T-helper 17 cell (primary cell): ENCODE measurements at places on chromosomes 2 and 18.

GRCh38 chr2:220162320-220162719 lies 534.9 kb downstream of the SLC4A3 start:
- no peak for DNase-seq

GRCh38 chr2:16674154-16674553 lies 8.5 kb upstream of the CYRIA start:
- DNase-seq = no peak

DNA sequence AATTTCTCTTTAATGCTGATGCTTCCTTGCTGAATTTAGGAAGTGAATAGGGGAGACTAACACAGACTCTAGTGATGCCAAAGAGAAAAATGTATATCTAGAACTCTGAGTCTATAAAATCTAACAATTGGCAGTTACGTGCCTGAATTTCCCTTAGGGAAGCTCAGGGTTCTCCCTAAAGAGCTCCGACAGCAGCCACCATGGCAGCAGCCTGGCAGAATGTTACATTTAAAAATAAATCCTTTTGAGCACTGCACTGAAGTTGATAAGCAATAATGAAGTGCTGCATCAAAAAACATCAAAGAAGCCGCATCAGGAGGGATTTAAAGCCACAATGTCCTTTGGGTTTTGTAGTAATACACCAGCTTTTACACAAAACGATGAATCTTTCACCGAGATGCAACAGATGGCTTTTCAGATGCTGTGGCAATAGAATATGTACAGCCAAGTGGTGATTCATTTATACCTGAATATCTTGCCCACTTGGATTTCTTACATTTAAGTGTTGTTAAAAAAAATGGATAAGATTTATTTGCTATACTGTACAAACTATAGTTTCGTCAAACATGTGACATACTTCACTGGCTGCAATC lies 291.2 kb upstream of the SESTD1 start:
- no peak for DNase-seq

DNA sequence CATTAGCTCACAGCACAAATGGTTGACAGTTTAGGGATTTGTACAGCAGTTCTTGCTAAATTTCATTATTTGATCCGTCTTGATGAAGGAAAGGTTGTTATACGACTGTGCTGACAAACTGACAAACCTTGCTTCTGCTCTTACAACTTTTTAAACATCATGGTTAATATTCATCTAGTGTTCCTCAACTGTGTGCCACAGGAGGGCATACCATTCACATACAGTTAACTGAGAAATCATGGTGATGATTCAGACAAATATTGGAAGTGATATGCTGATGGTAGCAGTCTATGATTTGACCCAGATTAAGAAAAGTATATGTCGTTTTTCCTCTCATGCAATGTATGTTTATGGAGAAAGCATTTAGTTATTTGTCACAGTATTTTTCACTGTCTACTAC lies 129.8 kb upstream of the FSIP2 start:
- no peak for DNase-seq

DNA sequence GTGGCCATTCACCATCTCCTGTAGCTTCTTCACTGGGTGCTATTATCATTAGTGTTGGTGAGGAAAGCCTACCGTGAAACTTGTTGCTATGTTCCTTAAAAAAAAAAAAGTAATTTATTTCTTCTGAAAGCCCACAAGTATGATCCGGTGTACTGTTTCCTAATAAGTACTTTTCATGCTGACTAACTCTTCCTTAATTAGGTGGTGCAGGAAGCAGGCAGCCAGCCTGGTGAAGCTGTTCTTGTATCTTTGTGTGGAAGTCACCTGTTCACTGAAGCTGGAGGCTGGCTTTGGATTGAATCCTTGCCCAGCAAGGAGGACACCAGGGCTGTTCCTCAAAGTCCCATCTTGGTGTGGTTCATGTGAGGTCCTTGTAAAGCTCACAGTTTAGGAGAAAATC lies 321.7 kb upstream of the THSD7B start:
- no peak for DNase-seq

- no peak for DNase-seq
These were observed 84.7 kb downstream of the ZNF407 start for GRCh38 chr18:74682141-74682990.

GRCh38 chr2:27049422-27050280 lies 1.8 kb upstream of the AGBL5 start:
- peak; percentile 52 for DNase-seq

- no peak for DNase-seq
These were observed 484.1 kb upstream of the VRK2 start for GRCh38 chr2:57562495-57562894.

GRCh38 chr2:236872015-236872414 lies 213.7 kb upstream of the COPS8 start:
- DNase-seq = no peak

DNA sequence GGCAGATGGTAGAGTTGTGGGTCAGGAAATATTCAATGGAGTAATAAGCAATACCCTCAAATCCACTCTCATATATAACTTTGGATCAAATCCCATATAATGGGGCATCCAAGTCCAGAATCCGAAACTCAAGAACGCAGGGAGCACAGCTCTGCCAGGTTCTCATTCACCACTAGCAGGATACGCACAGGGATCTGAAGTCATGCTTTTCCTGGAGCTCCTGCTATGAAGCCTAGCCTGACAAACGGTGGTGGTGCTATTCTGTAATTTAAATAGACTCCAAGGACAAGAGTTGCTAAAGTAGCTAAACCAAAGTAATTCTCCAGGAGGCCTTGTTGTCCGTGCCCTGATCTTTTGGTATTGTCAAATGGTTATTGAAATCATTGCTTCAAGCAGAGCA lies 264.8 kb downstream of the SLC8A1 start:
- DNase-seq = no peak

DNA sequence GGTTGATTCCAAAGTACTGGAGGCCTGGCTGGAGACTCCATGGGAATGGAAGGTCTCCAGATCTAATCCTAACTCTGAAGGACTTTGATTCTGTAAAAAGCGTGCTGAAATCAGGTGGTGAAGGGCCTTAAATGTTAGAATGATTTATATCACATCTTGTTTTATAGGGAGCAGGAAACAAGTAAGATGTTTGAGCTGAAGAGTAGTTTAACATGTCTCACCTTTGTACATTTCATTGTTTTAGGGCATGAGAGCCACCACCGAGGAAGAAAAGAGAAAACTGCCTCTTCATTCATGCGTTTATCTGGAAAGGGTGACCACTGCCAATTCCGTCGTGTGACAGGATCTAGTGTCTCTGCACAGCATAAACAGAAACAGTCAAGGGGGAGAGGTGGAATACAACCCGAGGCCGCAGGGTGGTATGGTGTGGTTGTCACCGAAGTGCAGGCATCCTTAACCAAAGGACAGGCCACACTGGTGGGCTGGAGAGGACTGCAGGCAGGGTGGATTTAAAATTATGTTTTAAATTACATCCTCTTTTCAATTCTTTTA lies 445.3 kb downstream of the SLC4A3 start:
- DNase-seq = no peak

DNA sequence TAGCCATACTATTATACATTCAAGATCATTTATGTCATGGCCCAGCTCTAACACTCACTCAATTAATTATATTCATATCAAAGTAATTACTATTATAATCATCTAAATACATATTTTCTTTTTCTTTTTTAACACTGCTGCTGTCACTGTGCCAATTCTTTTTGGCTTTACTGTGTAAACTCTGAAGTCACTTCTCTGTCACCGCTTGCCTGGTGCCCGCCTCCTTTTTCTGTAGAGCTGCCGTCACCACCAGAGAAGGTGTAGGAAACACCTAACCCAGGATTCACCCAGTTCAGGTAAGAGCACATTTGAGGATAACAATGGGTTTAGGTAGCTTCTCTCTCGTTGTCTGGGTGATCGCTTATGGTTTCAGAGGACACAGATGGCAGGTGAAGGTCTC lies 93.3 kb downstream of the AOX1 start:
- no peak for DNase-seq

GRCh38 chr2:27284996-27285395 lies 2.8 kb downstream of the TRIM54 start:
- DNase-seq = no peak

DNA sequence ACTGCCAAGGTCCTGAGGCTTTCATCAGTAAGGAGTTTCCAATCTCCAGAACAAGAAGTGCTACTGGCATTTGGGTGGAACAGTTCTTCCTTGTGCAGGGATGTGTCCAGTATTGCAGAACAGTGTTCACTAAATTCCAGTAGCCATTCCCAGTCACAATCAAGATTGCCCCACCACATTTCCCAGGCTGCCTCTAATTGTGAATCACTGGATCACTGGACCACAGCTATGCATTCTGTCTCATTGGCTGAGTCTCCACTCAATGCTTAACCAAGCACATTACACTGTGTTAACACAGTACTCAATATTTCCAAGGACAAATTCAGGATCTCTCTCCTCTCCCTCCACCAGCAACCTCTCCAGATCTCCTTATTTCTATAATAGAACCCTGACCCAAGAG lies 160.2 kb upstream of the CCDC150 start:
- DNase-seq = no peak

DNA sequence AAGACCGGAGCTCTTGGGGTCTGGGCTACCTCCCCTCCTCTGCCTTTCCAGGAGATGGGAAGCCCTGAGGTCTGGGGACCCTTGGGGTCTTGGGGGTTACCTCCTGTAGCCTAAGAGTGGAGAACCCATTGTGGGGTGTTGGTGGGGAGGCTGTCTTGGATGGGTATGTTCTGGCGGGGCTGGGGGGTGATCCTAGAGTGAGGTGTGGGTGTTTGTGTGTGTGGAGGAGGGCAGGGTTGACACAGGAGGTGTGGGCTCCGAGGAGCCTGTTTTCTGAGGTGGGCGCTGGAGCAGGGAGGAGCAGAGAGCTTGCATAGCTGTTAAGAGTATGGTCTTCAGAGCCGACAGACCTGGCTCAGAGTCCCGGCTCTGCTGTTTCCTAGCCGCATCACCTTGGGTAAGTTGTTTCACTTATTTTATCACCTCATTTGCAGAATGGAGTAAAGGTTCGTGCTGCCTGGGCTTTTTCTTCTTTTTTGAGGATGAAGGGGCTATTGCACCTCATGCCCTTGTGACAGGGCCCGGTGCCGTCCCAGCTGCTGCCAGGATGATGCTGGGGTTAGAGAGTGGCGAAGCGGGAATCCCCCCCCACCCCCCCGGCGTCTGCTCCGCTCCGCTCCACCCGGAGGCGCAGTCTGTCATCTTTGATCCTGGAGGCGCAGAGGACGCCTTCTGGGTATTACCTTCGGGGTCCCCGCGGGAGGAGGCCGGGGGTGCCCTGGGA lies 17.2 kb downstream of the TET3 start:
- no peak for DNase-seq

DNA sequence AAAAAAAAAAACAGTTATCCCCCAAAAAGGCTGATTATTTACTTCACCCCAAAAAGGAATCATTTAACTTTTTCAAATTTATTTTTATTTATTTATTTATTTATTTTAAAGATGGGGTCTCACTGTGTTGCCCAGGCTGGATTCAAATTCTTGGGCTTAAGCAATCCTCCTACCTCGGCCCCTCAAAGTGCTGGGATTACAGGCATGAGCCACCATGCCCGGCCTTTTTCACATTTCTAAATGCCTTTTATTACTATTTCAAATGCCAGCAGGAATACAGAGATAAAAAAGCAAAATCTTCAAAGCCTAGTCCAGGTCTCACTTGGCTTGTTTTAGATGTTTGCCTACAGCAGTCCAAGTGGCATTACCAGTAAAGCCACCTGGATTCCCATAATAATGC lies 239.1 kb downstream of the ALPK2 start:
- DNase-seq = no peak

DNA sequence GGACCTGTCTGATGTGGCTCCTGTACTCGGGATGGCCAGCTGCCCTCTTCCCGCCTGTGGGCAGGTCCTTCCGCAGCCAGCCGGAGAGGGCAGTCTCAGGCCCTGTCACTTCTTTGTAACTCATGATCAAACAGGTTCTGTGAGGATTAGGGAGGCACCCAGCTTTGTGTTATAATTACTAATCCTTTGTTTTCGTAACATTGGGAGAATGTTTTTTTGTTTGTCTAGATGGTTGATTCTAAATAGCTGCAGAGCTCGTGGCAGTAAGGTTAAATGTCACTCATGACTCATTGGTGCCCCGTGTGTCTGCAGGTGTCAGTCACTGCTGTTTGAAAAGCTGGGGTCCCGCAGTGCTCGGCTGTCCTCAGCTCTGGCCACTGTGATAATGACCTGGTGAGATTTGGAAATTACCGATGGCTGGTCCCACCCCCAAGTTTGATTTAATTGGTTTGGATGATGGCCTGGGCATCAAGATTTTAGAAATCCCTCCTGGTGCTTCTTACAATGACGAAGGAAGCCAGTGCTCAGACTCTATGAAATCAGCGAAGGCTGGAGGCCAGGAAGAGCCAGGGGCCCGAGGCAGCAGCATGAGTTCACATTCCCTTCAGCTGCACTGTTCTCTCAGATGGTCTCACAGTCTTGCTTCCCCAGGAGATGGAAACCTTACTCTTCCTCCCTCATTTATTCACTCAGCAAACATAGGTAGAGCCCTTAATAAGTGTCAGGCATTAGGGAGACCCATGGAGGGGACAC lies 172.8 kb downstream of the VAPA start:
- no peak for DNase-seq

DNA sequence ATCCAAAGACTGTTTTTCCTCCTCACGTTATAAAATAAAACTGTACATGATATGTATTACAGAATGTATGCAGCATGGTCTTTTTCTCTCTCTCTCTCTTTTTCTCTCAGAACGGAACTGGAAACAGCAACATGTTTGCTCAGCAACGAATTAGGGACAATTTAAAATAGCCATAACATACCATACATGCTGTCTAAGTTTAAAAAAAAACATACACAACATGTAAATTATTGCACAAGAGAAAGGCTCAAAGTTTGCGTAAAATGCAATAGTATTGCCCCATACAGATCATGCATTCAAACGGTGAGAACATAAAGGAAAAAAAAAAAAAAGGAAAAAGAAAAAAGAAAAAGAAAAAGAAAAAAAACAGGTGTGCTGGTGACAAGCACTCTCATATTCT lies 93.6 kb downstream of the BCL11A start:
- DNase-seq = no peak

- DNase-seq = no peak
These were observed 75.1 kb downstream of the DPP10 start for GRCh38 chr2:114517580-114517979.

DNA sequence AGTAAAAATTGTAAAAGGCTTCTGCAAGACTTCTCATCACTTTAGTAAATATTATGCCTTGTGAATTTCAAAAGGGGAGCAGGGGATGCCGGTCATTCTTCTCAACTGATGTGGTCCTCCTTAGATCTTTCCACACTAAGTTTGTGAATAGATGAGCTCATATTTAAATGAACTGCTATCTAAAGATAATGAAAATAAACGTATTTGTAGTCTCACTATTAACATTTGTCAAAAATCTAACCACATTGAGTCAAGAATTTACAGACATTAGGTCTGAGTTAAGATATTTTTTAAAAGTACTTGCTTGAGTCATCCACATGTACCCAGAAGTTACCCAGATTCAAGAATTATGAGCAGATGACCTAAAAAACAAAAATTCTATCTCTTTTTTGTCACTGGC lies 6.5 kb downstream of the PRPF40A start:
- no peak for DNase-seq
